ENCODE measurements at places on chromosomes 13 and 19.

GRCh38 chr13:105436943-105437342 lies 1098.5 kb downstream of the EFNB2 start:
- DNase-seq = peak; percentile 92

GRCh38 chr13:67033170-67033569 lies 197.0 kb downstream of the PCDH9 start:
- DNase-seq = no peak

GRCh38 chr19:38374332-38375097 lies at the start of gene PSMD8:
TSS of gene PSMD8 (plus strand) at chr19:38374571. CDS start at chr19:38374602, 31 bp downstream.
- DNase-seq = peak; percentile 100

- DNase-seq = peak; percentile 84
Measured at GRCh38 chr19:3365836-3366752, at the start of gene NFIC. TSS of gene NFIC (plus strand) at chr19:3366583. CDS start at chr19:3366637, 54 bp downstream.

DNA sequence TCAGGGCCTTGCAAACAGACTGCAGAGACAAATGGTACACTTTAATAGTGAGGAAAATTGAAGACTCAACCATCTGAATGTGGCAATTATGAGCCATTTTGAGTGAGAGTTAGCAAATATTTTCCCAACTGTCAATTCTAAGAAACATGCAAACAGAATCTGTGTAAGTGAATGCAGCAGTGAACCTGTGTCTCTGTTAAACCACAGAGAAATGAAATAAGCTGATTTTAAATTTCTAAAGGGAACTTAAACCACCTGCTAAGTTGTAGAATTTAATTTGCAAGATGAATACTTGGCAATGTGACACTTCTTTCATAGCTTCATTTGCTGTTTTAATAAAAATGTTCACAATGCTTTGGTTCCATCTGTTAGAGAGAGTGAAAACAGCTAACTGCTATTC lies 42.0 kb upstream of the TDRD3 start:
- DNase-seq = no peak

GRCh38 chr13:62908321-62908720 lies 1492.7 kb upstream of the PCDH20 start:
- DNase-seq = no peak

DNA sequence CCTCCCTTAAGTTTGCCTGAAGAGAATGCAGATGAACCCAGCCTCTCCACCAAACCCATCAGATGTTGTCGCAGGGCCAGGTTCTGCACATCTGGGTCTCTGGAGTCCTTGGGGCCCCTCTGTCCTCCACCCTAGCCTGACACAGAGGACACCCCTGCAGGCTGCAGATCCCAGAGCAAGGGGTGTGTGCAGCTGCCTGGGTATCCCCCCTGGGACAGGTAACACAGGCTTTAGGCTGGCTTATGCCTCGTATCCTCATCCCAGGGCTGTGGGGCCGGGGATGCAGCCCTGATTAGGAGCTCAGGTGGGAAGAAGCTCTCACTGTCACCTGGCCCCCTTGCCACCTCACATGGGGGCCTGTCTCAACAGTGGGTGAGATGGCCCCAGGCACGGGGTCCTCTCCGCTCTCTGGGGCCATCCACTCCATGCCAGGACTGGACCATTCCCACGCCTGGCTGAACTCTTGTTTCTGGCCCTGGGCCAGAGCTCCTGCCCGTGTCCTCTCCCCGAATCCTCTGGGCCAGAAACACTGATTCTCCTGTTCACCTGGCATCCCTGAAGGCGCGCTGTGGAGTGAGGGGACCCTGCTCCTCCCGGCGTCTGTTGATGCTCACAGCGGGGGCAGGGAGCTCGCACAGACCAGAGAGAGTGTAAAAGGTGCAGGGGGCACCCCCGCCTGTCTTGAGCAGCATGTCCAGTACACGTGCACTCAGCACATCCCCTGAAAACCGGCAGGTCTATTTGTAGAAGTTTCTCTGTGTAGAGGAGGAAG lies 38.7 kb upstream of the TPM4 start:
- no peak for DNase-seq

- peak; percentile 86 for DNase-seq
Measured at GRCh38 chr13:29362849-29363604, 232.5 kb downstream of the SLC7A1 start.

- no peak for DNase-seq
Measured at GRCh38 chr19:58557221-58558065, 968 bp downstream of the UBE2M start.

DNA sequence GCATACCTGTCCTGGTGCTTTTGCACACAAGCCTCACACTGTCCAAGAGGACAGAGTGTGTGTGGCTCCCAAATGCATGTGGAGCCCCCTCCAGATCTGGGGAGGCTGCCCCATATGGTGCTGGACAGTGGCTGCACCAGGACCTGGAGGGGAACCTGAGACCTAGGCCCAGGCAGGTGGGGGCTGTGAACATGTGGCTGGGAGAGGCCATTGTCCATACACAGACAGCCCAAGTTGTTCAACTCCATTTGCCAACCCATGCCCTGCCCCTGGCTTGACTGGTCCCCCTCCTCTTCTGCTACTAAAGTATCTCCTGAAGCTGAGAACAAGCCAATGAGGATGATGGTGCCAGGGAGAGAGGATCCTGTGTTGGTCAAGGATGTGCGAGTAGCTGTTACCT lies 94.0 kb downstream of the ING1 start:
- no peak for DNase-seq

GRCh38 chr19:14127176-14127575 lies 9.2 kb downstream of the ASF1B start:
- no peak for DNase-seq

Measured in hematopoietic multipotent progenitor cell treated with erythropoietin and hydrocortisone succinate and interleukin-3 and kit ligand, for 6 days (in vitro differentiated cells).